CD4-positive, alpha-beta T cell (primary cell): ENCODE measurements at places on chromosomes 2 and 18. TPM values are rescaled to one million over a fixed set of nuclear protein-coding genes. Genes with fewer than 3 reads are reported as not detected.

GRCh38 chr2:127313406-127313805 lies 19.5 kb upstream of the ERCC3 start:
- no peak for DNase-seq
- H3K4me3 ChIP-seq = no peak overlapping the region
- no peaks in the 10 kb centered on the region for H3K4me1 ChIP-seq

- H3K4me3 ChIP-seq = no peak overlapping the region
- DNase-seq = no peak
- no peak overlapping the region for H3K27ac ChIP-seq
These were observed 887.5 kb upstream of the NRXN1 start for GRCh38 chr2:51919395-51919794.

The L3MBTL4 gene
- total RNA-seq = 0.47 TPM

DNA sequence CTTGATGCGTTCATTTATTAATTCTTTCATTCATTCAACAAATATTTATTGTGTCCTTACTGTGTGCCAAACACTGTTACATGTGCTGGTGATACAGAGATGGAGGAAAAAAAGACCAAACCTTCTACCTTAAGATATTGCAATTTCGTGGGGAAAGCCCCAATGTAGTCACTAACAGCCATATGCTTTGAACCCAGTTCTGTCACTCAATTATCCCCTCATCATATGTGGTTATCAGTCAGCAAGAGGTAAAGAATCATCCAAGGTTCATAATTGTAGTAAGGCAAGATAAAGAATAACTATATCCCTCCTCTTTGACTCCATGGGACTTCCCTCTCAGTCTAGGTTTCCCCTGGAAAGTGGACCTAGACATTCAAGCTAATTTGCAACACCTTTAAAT lies 1185.6 kb upstream of the CELF4 start:
- H3K27me3 ChIP-seq = no peaks in the 10 kb centered on the region
- no peaks in the 10 kb centered on the region for H3K4me1 ChIP-seq
- H3K36me3 ChIP-seq = no peaks in the 10 kb centered on the region
- H3K27ac ChIP-seq = no peak overlapping the region

DNA sequence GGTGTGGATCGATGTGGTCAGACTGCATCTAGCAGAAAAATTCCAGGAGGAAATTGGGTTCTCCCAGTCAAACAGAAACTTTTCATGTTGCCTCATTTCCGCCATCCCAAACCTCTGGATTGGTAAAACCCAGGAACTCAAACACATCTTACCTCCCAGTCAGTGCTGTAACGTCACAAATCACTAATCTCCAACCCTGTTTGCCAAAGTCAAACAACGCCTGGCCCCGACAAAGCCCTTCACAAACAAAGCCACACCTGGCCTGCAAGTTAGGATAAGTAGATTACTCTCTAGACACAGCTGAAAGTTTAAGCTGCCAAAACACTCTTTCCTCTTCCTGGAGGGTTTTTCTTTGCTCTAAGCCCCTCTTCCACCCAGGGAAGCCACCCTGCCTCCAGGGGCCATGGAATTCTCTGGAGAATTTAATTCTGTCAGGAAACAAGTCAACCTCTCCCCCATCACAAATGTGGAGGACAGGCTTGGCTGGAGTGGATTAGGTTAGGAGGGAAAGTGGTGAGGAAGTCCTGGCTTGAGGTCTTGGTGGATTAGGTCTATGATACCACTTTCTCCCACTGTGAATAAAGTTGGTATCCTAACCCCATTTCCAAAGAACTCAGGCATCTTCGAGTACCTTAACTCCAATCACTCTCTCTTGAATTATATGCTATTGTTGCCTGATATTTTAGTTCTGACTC lies 86.7 kb downstream of the LYPD6B start:
- peaks cover 4% of the 10 kb centered on the region for H3K27me3 ChIP-seq
- no peaks in the 10 kb centered on the region for H3K4me1 ChIP-seq

The ACKR3 gene
- 0.61 TPM for total RNA-seq

DNA sequence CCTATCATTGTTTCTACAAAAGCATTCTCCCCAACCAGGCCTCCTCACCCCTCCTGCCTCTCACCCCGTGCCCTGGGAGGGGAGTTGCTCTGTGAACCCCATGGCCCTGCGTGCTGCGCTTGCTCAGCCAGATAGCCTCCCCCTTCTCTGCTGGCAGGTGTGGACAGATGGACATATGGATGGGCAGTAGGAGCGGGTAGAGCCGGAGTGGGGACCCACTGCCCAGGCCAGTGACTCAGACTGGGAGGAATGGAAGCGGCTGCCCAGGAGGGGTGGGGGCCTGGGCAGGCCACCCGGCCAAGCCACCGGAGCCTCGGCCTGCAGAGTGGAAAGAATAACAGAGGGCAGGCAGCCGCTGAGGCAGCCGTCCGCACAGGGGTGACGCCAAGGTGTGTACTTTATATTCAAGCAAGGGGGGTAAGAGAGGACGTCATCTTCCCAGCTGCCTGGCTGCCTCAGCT lies 8.7 kb downstream of the CYP26B1 start:
- no peak for DNase-seq
- no peak overlapping the region for H3K4me3 ChIP-seq

GRCh38 chr2:239159476-239159911 lies 241.3 kb downstream of the HDAC4 start:
- DNase-seq = no peak
- no peaks in the 10 kb centered on the region for H3K27me3 ChIP-seq
- H3K36me3 ChIP-seq = peaks cover 69% of the 10 kb centered on the region
- peaks cover 17% of the 10 kb centered on the region for H3K4me1 ChIP-seq
- H3K27ac ChIP-seq = no peak overlapping the region

GRCh38 chr2:216294305-216294704 lies 78.0 kb downstream of the MARCHF4 start:
- no peak overlapping the region for H3K4me3 ChIP-seq
- H3K36me3 ChIP-seq = no peaks in the 10 kb centered on the region
- no peaks in the 10 kb centered on the region for H3K27me3 ChIP-seq
- no peaks in the 10 kb centered on the region for H3K4me1 ChIP-seq

The ANKRD29 gene
- total RNA-seq = 0.28 TPM

The SLC16A14 gene
- 0.89 TPM for total RNA-seq

DNA sequence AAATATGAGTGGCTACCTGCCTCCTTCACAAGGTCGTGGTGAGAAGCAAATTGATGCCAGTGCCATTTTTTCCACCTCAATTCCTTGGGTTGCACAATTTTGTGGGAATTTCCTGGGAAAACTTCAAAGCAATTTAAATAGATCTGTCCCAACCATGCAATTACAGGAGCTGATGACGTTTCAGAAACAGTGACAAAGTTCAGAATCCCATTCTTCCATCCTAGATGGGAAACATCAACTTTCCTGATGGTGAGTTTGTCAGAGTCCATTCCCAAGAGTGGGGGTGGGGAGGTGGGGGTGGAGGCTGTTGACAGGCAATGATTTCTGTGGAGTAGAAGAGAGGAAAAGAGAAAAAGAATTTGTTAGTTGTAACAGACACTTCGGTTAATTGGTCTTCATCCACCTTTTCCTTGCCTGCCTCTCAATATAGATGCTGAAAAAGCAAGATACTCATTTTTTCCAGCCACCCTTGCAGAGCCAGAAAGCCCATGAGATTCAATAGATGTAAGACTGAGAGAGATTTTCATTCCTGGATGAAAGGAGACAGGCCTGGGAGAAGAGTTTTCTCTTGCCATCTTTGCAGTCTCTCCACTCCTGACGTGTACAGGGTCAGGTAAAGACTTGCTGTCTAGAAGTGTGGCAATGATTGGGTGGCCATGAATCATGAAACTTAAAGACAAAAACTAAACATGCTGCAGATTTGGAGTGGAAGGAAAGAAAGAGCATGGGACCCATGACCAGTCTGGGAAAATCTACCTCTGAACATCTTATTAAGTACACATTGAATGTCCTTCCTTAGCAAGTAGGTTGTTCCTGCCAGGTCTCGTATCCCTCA lies 47.3 kb downstream of the SOCS6 start:
- no peaks in the 10 kb centered on the region for H3K36me3 ChIP-seq
- no peak overlapping the region for H3K4me3 ChIP-seq
- H3K4me1 ChIP-seq = no peaks in the 10 kb centered on the region
- no peaks in the 10 kb centered on the region for H3K27me3 ChIP-seq
- no peak for DNase-seq
- no peak overlapping the region for H3K27ac ChIP-seq

The C2orf76 gene
- 4.5 TPM for total RNA-seq

DNA sequence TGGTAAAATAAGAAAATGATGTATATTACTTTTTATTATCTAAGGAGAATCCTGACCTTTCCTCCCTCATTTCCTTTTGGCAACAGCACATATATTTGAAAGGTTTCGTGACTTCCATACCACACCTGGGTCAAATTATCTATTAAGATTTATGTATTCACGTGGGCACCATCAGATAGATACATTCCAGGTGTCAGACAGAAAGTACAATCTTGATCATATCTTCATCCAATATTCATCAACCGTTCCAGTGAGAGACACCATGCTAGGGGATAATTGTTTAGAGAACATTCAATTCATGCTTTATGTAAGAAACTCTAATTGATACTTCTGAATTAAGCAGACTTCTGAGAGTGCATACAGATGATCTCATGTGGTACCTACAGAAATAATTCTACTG lies 73.7 kb downstream of the SCN9A start:
- H3K4me3 ChIP-seq = no peak overlapping the region
- no peaks in the 10 kb centered on the region for H3K36me3 ChIP-seq
- no peaks in the 10 kb centered on the region for H3K4me1 ChIP-seq
- H3K27ac ChIP-seq = no peak overlapping the region
